Mucosa of descending colon (tissue), 3 donors: ENCODE measurements at places on chromosomes 4 and X. TPM values are rescaled to one million over a fixed set of nuclear protein-coding genes. Genes with fewer than 3 reads are reported as not detected.

The CACNA1F gene
- 1.7 TPM for total RNA-seq

DNA sequence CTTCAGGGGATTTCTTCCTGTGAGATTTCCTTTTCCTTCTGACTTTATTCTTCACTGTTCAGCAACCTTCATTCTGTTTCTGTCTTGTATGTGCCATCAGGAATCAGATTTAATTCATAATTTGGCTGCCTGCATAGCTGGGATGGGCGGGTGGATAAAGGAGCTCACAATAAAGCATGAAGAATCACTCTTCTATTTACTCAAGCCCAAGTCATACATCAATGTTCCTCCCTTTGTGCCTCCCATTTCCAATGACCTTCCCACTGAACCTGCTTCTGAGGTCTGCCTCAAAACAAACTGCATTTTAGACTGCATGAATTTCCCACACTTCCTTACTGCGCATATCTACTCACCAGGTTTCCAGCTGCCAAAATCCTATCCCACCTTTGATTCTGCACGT, 14.0 kb downstream of the PDGFC start:
- no peak for DNase-seq

DNA sequence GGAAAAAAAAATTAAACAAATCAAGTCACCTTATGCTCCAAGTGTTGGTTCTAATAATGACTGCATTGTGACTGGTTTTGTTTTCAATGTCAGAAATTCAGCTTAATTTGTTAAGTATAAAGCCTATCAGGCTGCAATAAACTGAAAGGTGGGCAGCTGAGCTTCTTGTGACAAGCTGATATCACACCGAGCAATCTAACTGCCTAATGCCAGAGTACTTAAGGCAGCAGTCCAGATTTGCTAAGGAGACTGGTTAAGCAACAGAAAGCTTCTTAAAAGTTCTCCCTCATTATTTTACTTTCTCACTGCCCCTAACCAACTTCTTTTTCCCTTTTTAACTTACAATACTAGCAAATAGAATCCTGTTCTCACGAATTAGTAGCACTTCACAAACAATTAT, 201.0 kb downstream of the MAB21L2 start:
- DNase-seq = no peak

The CTAG1B gene
- total RNA-seq = not detected
